B cell (primary cell): ENCODE measurements at places on chromosomes 2 and 18. TPM values are rescaled to one million over a fixed set of nuclear protein-coding genes. Genes with fewer than 3 reads are reported as not detected.

The IDH1 gene
- 41.4 TPM in 2 replicates for total RNA-seq

The PFN4 gene
- 0.39 and 0.66 TPM in 2 replicates for total RNA-seq

DNA sequence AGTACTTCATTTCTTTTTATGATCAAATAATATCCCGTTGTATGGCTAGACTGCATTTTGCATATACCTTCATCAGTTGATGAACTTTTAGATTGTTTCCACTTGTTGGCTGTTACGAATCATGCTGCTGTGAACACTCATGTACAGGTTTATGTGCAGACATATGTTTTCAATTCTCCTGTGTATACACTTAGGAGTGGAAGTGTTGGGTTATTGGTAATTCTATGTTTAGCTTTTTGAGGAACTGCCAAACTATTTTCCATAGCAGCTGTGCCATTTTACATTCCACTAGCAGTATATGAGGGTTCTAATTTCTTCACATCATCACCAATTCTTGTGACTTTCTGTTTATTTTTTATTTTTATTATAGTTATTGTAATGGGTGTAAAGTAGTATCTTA, 32.1 kb upstream of the LCLAT1 start:
- DNase-seq: no peak

The SPP2 gene
- total RNA-seq: not detected in 2 replicates

The TMEM17 gene
- not detected in 2 replicates for total RNA-seq

- no peak for DNase-seq
Observed at GRCh38 chr2:163593982-163594381, 141.8 kb downstream of the FIGN start.

DNA sequence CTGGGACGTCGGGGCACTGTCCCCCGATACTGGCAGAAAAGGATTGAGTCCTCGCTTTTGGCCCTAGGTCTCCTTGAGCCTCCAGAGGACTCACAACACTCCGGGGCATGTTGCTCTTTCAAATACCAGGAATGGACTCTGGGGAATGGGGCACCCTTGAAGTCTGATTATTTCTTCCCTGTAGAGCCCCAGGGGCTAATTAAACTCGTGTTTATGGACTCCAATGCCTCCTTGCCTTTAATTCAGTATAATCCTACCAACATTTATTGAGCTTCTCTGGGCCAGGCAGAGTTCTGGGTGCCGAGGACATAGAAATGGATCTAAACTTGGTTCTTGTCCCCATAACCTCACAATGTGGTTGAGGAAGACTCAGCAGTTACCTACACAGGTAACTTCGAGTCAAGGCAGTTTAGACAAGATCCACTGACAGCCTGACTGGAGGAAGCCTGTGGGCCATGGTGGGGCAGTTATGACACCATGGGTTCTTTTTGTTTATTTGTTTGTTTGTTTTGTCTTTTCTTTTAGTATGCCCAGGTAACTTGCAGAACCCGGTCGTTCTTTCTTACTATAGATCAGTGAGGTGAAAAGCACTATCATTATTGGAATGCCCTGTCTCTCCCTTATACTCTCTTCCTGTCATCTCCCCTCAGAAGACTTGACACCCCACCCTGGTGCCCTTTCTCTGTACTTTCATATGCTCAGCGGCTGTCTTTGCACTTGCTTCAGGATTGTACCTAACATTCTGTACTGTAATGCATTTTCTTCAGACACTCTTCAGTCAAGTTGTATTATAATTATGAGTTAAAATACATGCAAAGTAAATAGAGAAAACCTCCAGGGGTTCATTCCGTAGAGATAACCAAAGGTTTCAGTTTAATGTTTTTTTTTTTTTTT, 3.2 kb downstream of the CFLAR start:
- DNase-seq: peak; percentile 51

The DNAJB2 gene
- total RNA-seq: 169 and 184 TPM in 2 replicates

- DNase-seq: no peak
Observed at GRCh38 chr2:219499058-219499307, 292 bp downstream of the GMPPA start.

GRCh38 chr2:214750529-214750928, 59.0 kb downstream of the BARD1 start:
- no peak for DNase-seq

GRCh38 chr2:68700560-68700959, 34.1 kb upstream of the ARHGAP25 start:
- no peak for DNase-seq

DNA sequence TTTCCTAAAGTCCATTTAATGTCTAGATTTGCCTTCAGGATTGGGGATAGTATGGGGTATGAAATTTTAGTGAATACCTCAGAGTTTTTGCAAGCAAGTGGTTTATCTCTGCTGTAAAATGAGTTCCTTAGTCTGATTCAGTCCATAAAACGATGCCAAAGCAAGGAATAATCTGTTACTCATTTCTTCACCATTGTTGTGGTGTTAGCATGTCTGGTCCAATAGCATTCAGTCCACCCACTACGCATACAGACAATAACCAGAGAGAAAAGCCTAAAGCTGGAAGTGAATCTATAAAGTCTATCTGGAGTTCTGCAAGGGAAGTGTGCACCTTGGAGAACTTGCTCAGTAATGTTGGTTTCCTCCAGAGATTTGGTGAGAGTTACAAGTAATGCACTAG, 12.9 kb upstream of the DPP4 start:
- DNase-seq: no peak

The PECR gene
- 15.6 and 16.5 TPM in 2 replicates for total RNA-seq

DNA sequence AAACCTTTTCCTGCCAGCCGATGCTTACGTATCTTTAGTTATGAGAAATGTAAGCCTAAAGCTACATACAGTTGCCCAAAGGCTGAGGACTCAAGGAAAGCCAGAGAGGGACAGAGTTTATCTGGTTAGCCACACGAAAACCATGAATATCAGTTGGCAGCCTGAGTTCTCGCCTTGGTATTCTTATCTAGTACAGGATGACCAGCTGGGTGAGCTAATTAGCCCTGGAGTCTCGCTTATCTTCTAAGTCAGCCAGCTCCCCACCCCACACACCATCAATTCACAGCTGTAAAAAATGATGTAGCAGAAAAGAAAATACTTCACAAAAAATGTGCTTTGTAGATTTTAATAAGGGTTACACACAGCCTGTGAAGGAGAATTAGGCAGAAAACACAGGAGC, 617.5 kb upstream of the SOX11 start:
- no peak for DNase-seq
